ENCODE measurements at places on chromosomes 7 and 10. TPM values are rescaled to one million over a fixed set of nuclear protein-coding genes. Genes with fewer than 3 reads are reported as not detected.

DNA sequence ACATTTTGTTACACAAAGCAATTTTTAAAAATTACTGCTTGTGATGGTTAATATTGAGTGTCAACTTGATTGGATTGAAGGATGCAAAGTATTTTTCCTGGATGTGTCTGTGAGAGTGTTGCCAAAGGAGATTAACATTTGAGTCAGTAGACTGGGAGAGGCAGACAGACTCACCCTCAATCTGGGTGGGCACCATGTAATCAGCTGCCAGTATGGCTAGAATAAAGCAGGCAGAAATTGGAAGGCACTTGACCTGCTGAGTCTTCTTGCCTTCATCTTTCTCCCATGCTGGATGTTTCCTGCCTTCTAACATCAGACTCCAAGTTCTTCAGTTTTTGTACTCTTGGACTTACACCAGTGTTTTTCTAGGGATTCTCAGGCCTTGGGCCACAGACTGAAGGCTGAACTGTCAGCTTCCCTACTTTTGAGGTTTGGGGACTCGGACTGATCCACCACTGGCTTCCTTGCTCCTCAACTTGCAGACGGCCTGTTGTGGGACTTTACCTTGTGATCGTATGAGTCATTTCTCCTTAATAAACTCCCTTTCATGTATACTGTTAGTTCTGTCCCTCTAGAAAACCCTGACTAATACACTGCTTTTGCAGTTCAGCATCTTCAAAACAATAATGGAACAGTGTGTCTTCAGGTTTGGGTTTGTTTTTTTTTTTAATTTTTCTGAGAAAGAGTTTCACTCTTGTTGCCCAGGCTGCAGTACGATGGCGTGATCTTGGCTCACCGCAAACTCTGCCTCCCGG is 244.1 kb upstream of the SEMA3C start:
- H3K4me1 ChIP-seq, result no peaks in the 10 kb centered on the region
- no peaks in the 10 kb centered on the region for H3K27me3 ChIP-seq
- DNase-seq, result no peak
- no peak overlapping the region for H3K4me3 ChIP-seq

- DNase-seq, result no peak
- no peaks in the 10 kb centered on the region for H3K27me3 ChIP-seq
- no peak overlapping the region for H3K4me3 ChIP-seq
- H3K36me3 ChIP-seq, result no peaks in the 10 kb centered on the region
- H3K4me1 ChIP-seq, result no peaks in the 10 kb centered on the region
Measured at GRCh38 chr10:85532773-85533172, 833.8 kb downstream of the GRID1 start.

DNA sequence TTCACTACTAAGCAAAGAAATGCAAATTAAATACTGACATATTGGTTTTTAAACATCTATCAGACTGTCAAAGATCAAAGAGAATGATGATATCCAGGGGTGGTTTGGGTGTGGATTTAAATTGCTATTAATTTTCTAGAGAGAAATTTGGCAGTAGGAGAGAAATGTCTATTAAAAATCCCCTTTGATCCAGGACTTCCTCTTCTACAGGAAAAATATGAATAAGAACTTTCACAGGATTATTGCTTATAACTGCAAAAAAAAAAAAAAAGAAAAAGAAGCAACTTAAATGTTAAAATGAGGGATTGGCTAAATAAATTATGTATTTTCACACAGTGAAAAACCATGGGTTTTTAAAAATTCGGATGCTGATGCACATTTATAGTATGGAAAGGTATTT is 21.0 kb downstream of the CFAP58 start:
- no peak overlapping the region for H3K4me3 ChIP-seq
- H3K27ac ChIP-seq, result no peak overlapping the region
- H3K4me1 ChIP-seq, result no peaks in the 10 kb centered on the region

IDI2 gene
- polyA plus RNA-seq, result not detected

TYW1B gene
- 3.2 TPM for polyA plus RNA-seq

Measured in kidney (tissue), 22 donors.